ENCODE measurements at places on chromosomes 2 and 18. TPM values are rescaled to one million over a fixed set of nuclear protein-coding genes. Genes with fewer than 3 reads are reported as not detected.
A peak's percentile ranks its signal among the peaks of the same experiment; 100 is the strongest.

DNA sequence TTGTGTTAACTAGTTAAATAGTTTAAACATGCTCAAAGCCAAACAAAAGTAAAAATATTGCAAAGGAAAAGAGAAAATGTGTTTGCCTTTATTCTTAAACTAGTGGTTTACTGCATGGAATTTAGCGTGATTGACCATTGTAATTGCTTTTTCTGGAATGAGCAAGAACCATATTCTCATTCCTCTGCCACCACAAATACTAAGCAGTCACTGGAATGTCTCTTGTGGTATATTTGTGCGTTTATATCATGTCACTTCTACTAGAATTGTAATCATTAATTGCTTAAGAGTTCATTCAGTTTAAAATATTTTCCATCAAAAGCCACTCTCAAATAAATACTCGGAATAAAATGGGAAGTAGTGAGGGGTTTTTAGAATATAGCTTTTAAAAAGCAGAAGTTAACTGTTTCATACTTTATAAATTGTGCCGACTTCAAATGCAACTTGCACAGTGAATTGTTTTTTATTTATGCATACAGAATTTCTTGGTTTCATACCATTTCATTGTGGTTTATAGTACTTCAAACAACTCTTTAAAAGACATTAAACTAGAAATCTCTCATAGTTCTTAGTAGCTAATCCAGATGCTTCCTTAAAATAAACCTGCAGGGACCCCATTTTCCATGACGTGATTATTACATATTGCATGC lies 288.1 kb downstream of the EPHA4 start:
- no peak for DNase-seq

GRCh38 chr2:135945526-135945925 lies 39.9 kb downstream of the DARS1 start:
- DNase-seq, result no peak

GRCh38 chr2:118176601-118177000 lies 88.3 kb downstream of the INSIG2 start:
- no peak for DNase-seq

DNA sequence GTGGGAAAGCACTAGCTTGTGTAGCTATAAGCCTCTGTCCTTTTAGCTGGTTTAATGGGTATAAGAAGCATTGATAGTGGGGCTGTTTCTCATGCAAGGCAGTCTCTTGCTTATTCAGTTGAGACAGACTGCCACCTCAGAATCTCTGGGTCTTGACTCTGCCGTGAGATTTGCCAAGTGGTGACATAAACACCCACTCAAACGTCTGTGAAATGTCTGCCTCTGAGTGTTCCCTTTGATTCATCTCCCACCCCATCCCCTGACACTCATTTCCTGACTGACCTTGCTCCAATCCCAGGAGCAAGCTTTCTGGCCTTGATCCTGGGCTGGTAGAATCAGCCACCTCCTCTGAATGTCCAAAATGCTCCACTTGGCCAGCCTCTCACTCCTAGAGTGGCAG lies 141.9 kb upstream of the RBMS1 start:
- DNase-seq, result no peak

- DNase-seq, result no peak
Measured at GRCh38 chr18:41967680-41968079, 12.6 kb downstream of the PIK3C3 start.

DNA sequence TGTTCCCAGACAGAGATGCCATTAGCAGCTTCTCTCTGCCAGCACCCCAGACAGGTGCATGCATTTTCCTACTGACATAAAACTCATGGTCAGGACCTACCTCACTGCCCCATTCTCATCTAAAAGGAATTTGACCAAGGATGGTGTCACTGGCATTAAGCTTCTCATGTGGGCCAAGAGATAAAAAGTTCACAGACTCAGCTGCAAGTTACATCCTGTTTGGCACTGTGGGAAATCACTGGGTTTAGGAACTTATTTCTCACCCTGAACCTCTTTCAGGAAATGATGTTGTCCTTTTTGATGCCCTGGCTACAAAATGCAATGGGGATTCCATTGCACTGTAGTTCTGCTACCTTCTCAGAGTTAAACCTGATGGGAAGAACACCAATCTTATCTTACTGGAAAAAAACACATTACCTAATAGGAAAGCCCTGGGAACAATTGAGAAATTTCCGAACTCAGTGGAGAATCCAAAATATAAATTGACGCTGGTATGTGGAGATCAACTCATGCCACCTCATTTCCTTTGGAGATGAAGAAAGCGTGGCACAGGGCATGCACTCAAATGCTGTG lies 252.1 kb upstream of the COPS8 start:
- no peak for DNase-seq

DNA sequence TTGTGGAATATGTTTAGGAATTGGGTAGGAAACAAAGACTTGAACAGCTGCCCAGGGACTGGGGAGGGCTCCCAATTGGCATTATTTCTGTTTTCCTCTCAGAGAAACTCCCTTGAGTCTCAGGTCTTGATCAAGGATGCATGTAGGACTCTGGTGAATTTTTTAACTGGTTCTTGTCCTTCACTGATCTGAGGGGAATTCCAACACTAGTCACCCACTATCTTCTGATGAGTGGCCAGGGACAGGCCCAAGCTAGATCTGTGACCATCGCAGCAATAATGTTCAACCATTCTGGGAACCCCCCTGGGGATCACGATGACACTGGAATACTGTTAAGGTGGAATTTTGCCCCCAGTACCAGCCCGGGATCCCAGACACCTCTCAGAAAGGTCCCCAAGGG lies 132.0 kb downstream of the SH3BP4 start:
- no peak for DNase-seq

DNA sequence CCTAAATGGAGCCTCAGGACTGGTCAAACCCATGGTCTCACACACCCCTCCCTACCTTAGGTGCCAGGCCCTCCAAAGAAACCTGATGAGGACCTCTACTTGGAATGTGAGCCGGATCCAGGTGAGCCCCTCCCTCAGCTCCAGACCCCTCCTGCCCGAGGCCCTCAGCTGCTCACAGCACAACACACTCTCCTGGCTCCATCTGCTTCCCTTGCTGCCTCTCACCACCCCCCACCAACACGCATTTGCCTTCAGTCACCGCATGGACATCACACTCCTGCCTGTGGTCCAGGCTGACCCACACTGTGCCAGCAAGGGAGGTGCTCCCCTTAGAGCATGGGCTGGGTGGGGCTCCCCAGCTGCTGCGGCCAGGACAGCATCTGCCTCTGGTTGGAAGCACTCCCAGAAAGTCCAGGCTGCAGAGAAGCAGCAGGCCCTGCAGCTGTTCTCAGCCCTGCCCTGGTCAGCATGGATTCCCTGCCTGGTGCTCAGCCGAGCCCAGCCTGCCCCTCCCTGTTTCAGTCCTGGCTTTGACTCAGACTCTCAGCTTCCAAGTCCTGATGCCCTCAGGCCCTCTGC lies 15.1 kb downstream of the SH2D6 start:
- no peak for DNase-seq

- DNase-seq, result no peak
Measured at GRCh38 chr2:58131191-58132011, 84.8 kb downstream of the VRK2 start.

- no peak for DNase-seq
Measured at GRCh38 chr18:41973983-41974382, 18.9 kb downstream of the PIK3C3 start.

- DNase-seq, result no peak
Measured at GRCh38 chr2:171630089-171630770, 57.0 kb upstream of the DYNC1I2 start.

GRCh38 chr2:62199392-62200125 lies 3.6 kb downstream of the B3GNT2 start:
- no peak for DNase-seq

- no peak for DNase-seq
Measured at GRCh38 chr2:236818281-236819045, 248.8 kb downstream of the ACKR3 start.

GRCh38 chr2:170571612-170572011 lies 143.5 kb upstream of the SP5 start:
- DNase-seq, result no peak

DNA sequence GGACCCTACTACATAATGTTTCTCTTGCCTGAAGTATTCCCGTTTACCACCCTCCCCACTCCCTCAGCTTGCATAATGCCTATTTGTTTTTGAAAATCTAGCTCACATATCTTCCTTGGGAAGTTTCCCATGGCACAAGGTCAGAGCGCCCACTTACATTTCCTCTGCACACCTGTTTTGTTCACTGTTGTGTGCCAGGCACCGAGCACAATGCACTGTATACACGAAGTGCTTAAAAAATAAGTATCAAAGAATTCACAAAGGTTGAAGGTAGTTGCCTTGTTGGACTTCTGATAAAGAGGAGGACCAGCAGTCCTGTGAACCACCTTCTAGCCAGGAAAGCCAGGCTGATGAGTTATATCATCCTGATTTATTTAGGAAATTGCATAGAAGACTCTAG lies 16.8 kb upstream of the RHOB start:
- DNase-seq, result no peak

GRCh38 chr2:242001853-242002252 lies 132.3 kb downstream of the RTP5 start:
- no peak for DNase-seq

DNA sequence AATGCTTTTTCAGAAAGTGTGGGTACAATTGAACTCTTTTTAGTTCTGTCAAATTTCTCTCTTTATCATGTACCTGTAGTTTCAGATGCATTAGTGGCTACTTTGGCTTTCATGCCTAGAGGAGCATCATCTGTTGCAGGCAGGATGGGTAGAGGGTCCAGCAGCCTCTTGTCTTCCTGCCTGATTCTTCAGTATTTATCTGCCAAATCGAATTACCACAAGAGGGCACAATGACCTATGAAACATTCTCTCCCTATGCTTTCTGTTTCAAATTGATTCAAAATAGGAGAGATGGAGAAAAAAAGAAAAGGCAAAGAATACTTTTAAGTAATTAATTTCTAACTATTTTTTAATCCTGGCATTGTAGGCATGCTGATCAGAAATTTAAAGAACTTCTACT lies 477.2 kb downstream of the TRIB2 start:
- peak; percentile 31 for DNase-seq

DNA sequence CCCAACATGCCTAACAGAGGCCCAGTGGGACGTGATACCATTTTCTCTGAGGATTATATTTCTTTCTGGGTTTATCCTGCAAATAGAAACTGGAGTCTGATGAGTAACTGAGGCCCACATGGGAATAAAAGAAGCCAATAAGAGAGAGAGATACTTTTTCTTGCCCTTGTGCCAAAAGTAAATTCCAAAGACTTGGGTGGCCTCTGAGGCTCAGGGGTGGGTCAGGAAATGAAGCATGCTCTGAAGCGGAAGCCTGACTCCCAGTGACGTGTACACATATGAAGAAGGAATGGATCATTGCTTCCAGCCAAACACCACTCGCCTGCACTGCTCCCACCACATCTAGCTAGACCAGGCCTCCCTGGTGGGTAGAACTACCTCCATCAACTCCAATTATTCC lies 273.6 kb upstream of the NCKAP5 start:
- no peak for DNase-seq

DNA sequence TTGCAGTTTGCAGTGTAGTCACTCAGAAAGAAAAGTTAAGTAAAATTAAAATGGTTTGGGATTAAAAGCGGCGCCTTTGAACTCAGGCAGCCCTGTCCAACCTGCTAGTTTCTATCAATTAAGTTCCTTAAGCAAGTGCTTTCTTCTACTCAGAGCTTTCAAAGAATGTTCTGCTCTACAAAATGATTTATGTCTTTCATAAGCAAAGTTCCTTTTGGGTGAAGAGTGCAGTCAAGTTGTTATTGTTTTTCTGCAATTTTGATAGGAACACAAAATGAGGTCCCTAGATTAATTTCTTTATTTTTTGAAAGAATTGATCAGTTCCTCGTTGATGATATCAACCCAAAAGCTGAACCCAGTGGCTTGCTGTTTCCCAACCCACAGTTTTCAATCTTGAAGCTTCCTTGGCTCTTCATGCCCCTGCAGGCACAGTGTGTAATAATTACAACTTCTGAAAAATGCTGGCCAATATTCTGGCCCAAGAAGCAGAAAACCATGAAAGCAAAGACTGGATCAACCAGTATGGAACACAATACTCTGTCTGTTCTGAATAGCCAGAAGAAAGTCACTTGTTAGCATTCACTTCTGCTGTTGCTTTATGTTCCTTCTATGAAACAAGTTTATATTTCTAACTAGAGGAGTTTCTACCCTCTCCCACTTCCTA lies 89.1 kb downstream of the TGIF1 start:
- DNase-seq, result no peak

- DNase-seq, result no peak
Measured at GRCh38 chr2:113169586-113169985, 4.2 kb upstream of the PSD4 start.

- DNase-seq, result no peak
Measured at GRCh38 chr2:237306787-237307170, 107.2 kb downstream of the COL6A3 start.

- no peak for DNase-seq
Measured at GRCh38 chr2:239882331-239882732, 142.8 kb downstream of the NDUFA10 start.

GRCh38 chr2:230930149-230930780 lies 5.2 kb upstream of the GPR55 start:
- DNase-seq, result no peak

GRCh38 chr18:13374468-13375301 lies 156.1 kb downstream of the LDLRAD4 start:
- no peak for DNase-seq

- DNase-seq, result no peak
Measured at GRCh38 chr2:226796840-226797288, 2.8 kb downstream of the IRS1 start.

DNA sequence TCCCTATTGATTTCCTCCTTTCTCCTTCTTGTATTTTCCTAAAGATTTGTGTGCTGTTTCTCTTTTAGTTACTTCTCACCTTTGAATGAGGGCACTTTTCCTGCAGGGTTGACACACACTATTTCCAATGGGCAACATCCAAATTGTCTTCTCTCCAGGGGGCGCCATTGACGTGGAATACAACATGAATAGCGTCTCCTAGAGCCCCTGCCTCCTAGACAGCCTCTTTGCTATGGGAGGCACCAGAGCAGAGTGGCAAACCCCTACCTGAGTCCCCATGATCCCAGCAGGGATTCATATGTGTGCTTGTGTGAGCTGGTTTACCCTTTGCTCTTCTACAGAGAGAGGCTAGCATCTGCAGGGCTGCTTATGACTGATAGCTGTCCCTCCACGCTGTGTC lies 61.3 kb upstream of the ITSN2 start:
- no peak for DNase-seq

DNA sequence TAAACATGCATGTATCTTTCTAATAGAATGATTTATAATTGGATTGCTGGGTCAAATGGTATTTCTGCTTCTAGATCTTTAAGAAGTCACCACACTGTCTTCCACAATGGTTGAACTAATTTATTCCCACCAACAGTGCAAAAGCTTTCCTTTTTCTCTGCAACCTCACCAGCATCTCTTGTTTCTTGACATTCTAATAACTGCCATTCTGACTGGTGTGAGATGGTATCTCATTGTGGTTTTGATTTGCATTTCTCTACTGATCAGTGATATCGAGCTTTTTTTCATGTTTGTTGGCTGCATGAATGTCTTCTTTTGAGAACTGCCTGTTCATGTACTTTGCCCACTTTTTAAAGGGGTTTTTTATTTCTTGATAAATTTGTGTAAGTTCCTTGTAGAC lies 182.5 kb downstream of the ANKRD44 start:
- no peak for DNase-seq

- DNase-seq, result no peak
Measured at GRCh38 chr2:203022751-203023150, 8.1 kb downstream of the NBEAL1 start.

- DNase-seq, result peak; percentile 97
Measured at GRCh38 chr2:108612153-108612513, 77.9 kb downstream of the LIMS1 start.

ALKAL2 gene
- total RNA-seq, result not detected

GPR39 gene
- 0.23 TPM for total RNA-seq

BUB1 gene
- 77.1 TPM for total RNA-seq

VSNL1 gene
- not detected for total RNA-seq

ORC2 gene
- total RNA-seq, result 33.1 TPM

RAD51AP2 gene
- not detected for total RNA-seq

HOXD10 gene
- total RNA-seq, result not detected

GALR1 gene
- total RNA-seq, result not detected

CFAP210 gene
- total RNA-seq, result not detected

Data from GM12878 (cell line).